ENCODE measurements at places on chromosomes 2 and 18.
A peak's percentile ranks its signal among the peaks of the same experiment; 100 is the strongest.

GRCh38 chr2:64114063-64114911 lies 29.9 kb downstream of the PELI1 start:
- DNase-seq: no peak

GRCh38 chr2:27960237-27960912 lies 69.8 kb downstream of the BABAM2 start:
- peak; percentile 5 for DNase-seq

GRCh38 chr18:25350489-25351251 lies 1.3 kb downstream of the ZNF521 start:
- no peak for DNase-seq

DNA sequence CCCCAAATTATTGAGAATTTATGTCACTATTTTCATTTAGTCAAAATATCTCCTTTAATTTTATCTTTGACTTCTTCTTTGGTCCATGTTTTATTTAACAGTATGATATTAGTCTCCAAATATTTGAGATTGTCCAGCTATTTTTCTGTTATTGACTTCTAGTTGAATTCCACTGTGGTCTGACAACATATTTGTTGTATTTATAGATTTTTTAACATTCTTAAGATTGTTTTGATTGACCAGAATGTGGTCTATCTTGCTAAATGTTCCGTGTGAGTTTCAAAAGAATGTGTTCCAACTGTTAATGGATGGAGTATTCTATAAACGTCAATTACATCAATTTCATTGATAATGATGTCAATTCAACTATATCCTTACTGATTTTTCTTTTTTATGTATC lies 1452.1 kb downstream of the SUCLG1 start:
- no peak for DNase-seq

DNA sequence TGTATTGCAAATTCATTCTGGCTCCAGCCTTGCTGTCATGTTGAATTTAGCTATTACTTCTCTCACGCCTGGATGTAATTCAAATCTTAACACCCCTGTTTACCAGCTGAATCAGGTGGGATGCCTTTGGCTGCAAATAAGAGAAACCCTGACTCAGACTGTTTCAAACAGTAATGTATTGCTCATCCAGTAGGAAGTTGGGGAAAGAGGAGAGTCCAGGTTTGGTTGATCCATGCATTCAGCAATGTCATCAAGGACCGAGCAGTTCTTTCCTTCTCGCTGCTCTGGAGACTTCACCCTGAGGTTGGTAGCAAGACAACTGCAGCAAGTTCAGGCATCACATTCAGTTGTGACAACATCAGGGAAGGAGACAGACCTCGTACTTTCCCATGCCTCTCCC lies 6.4 kb upstream of the DARS1 start:
- no peak for DNase-seq

GRCh38 chr2:212406716-212407115 lies 131.9 kb downstream of the ERBB4 start:
- DNase-seq: no peak

- DNase-seq: peak; percentile 37
Observed at GRCh38 chr2:233404222-233404621, 49.9 kb downstream of the DGKD start.

GRCh38 chr18:58454406-58455061 lies 174.4 kb downstream of the ALPK2 start:
- DNase-seq: no peak

GRCh38 chr2:215557701-215558100 lies 121.8 kb upstream of the FN1 start:
- DNase-seq: no peak

GRCh38 chr2:199261239-199261638 lies 196.5 kb downstream of the SATB2 start:
- no peak for DNase-seq

DNA sequence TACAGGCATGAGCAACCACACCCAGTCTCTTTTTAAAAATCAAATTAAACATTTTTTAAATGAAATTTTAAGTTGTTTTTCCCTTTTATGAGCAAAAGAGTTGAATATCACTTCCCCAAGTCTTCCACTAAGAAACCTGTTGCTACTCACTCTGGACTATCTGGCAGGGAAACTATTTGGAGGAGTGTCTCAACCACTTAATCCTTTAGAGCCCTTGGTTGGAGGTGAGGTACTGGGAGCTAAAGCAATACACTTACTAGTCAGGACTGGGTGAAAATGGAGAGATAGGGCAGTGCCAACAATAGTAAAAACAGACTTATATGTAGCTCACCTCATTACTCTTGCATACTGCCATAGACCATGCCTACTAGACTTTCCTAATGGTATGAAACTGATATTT lies 135.5 kb downstream of the RND3 start:
- DNase-seq: no peak

All from stimulated activated naive CD4-positive, alpha-beta T cell treated with Interleukin-2 at 50 U/mL for 16 hours (primary cell).